A549 (cell line): ENCODE measurements at places on chromosomes 12 and 14. TPM values are rescaled to one million over a fixed set of nuclear protein-coding genes. Genes with fewer than 3 reads are reported as not detected.
A peak's percentile ranks its signal among the peaks of the same experiment; 100 is the strongest.

CCDC60 gene
- not detected in 3 replicates for polyA plus RNA-seq

GNB3 gene
- 2.3 to 3.7 TPM (median 2.7 TPM) in 3 replicates for polyA plus RNA-seq

TMCC3 gene
- polyA plus RNA-seq: 0.42 to 0.57 TPM (median 0.50 TPM) in 3 replicates

PLEKHD1 gene
- polyA plus RNA-seq: 0.03 to 0.05 TPM (median 0.04 TPM) in 3 replicates

KCNJ8 gene
- polyA plus RNA-seq: 0.60 to 0.79 TPM (median 0.68 TPM) in 3 replicates

SLCO1B3 gene
- polyA plus RNA-seq: 19.9 to 25.6 TPM (median 21.3 TPM) in 3 replicates

SPIC gene
- polyA plus RNA-seq: not detected in 3 replicates

FOXM1 gene
- polyA plus RNA-seq: 84.0 to 84.2 TPM (median 84.2 TPM) in 3 replicates

KRT73 gene
- not detected in 3 replicates for polyA plus RNA-seq

STAC3 gene
- 0.43 to 0.59 TPM (median 0.54 TPM) in 3 replicates for polyA plus RNA-seq

EML5 gene
- polyA plus RNA-seq: 0.44 to 0.86 TPM (median 0.54 TPM) in 3 replicates

DLK1 gene
- 0.06 to 0.08 TPM in 2 of 3 replicates, not detected in the other for polyA plus RNA-seq

DNA sequence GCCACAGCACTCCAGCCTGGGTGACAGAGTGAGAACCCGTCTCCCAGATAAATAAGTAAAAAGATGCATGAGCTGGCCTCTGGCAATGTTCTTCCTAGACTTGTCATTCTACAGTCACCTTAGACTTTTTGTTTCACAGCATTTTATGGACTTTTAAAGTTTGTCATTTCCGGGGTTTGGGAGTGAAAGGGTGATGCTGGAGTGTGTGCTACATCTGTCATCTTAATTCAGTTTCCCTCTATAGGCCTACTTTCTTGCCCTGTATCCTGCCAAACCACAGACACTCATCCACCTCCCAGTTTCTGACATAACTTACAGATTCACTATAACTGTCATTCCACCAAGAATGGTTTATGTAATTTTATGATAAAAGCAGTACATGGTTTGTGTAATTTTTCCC, 166.7 kb upstream of the PARP11 start:
- DNase-seq: no peak

GRCh38 chr12:117875744-117876435, 92.9 kb downstream of the KSR2 start:
- DNase-seq: no peak

- no peak for DNase-seq
These were observed 190.8 kb upstream of the CNOT2 start for GRCh38 chr12:70052476-70052875.

DNA sequence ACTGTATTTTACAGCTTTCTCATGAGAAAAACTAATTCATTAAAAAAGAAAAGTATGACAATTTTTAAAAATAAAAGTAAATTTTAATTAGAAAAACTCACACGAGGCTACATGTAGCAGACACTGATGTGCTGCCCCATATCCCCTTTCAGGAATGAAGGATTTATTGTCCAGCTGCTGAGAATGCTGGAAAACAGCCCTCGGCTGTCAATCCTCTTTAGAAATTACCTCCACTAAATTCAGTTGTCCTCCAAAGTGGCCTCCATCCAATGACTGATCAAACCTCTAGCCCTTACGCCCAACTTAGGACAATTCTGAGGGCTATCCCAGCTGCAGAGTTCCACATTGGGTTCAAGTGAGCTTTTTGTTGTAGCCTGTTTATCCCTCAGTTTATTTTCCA, 29.8 kb upstream of the AP4S1 start:
- no peak for DNase-seq

DNA sequence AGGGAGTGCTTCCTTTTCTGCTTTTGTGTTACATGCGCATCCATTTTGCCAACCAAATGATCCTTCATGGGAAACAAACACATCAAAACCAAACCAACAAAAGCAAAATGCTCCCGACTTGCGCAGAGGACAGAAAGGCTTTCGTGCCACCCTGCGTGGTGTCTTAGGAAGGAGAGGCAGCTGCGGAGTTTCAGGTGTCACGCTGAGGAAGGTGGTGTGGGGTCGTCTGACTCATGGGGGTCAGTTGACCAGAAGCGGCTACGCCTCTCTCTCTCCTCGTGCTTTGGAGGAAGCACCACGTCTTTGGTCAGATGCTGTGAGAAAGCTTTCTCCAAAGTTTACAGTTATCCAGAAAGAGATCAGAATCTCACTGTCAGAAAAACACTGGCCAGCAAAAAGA, 7.9 kb downstream of the EMP1 start:
- DNase-seq: no peak

DNA sequence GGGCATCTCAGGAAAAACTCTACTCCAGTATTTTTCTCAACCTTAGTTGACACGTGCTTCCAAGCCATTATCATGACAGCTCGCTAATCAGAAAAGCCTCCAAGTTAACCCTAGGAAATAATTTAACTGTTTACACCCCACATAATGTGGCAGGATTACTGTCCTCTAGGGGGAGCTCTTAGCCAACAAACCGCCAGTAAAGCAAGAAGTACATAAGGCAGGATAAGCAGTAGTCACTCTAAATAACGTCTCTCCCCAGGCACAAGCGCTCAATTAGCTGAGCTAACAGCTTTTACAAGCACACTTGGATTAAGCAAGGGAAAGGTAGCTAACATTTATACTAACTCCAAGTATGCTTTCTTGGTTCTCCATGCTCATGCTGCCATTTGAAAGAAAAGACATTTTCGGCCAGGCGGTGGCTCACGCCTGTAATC, 22.8 kb downstream of the APOBEC1 start:
- peak; percentile 59 for DNase-seq

GRCh38 chr14:58138714-58139482, 13.1 kb downstream of the ARMH4 start:
- no peak for DNase-seq

DNA sequence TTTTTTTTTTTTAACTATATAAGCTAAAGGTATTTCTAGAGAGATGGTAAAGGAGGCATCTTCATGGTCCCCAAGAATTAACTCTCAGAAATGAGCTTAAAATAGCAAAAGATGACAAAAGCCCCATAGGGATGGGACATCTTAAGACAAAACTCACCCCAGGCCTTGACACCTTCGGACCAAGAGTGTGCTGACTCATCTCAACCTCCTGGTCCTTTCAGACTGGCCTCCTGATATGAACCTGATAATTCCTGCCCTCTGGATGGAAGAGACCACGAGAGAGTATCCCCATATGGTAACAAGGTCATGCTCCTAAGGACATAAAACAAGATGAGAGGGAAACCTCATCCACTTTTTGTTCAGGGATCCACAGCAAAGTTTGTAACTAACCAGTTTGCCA, 8.4 kb upstream of the GMFB start:
- DNase-seq: no peak

DNA sequence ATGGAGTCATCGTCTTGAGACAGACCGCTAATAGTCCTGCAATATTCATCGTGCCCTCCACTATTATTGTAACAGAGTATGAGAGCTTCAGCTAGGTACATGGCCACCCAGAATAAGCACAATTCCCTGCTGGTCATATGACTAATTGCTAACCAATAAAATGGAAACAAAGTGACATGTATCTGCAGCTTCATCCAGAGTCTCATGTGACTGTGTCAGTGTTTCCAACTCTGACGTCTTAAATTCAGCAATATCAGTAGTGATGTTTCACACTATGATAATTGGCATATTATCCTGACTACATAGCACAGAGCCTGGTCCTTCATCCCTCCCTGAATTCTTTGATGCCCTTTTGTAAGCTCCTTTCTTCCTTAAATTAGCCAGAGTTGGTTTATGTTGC, 167.4 kb downstream of the RPS29 start:
- no peak for DNase-seq

GRCh38 chr12:109735825-109736551, 22.4 kb downstream of the FAM222A start:
- no peak for DNase-seq

DNA sequence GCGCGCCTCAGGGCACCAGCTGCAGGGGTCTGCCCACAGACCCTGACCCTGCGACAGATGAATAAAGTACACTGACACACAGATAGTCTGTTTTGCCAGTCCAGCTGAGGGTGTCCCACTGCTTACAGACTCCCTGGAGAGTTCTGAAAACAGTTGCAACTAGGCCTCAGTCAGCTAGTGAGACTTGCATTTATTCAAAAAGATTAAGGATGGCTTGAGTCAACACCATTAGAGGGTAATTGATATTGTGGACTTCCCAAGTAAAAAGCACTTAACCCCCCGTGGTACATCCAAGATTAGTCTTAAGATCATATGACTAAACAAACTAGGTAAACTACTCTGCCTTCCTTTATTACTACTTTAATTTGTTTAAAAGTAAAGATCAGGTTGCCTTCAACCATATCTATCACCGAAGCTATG, 11.1 kb upstream of the PSEN1 start:
- no peak for DNase-seq

GRCh38 chr14:41899416-41899815, 292.7 kb downstream of the LRFN5 start:
- DNase-seq: no peak

GRCh38 chr14:100111931-100112704, 46.9 kb downstream of the EVL start:
- no peak for DNase-seq

DNA sequence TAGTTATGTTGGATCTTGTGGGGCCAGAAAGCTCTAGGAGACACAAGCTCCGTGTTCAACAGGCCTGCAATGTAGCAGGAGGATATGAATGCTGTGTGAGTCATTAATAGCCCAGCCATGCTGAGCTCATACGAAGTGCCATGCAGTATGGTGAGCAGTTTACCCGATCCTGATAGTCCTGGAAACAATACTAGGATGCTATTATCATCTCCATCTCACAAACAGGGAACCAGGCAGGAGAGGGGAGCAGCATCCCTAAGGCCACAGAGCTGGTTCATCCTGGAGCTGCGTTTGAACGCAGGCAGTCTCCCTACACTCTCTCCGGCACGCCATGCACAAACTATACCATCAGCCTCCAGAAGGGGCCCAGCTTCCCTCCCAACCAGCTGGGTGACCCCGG, 20.5 kb downstream of the TTC7B start:
- DNase-seq: no peak

GRCh38 chr12:94262228-94263010, 114.0 kb downstream of the PLXNC1 start:
- peak; percentile 38 for DNase-seq

- no peak for DNase-seq
These were observed 13.3 kb downstream of the CPM start for GRCh38 chr12:68919581-68920239.

DNA sequence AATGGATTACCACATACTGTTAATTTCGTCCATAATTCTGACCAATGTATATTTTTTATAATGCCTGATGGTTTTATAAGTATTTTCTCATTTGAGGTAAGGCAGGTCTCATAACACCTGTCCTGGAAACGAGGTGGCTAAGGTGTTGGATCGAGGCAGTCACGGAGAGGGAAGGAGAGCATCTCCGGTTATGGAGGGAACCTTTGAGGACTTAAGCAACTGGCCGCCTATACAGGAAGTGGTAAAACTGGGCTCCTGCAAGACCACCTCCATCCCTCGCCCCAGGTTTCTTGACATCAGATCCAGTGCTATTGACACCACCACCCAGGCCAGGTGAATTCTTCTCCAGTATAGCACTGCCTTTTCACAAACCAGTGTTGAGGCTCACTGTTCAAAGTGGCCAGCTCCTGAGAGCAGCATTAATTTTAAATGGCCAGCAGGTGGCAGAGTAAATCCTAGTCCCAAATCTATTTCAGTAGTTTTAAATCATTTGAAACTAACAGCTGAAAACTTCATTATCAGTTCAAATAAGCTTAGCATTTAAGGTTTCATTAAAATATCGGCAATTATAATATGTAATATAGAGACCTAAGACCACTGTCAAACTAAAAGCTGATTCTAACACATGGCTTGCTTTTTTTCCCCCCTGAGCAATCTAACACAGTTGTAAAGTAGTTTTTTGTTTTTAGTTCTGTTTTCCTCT, 100.8 kb downstream of the PPM1A start:
- DNase-seq: peak; percentile 56

DNA sequence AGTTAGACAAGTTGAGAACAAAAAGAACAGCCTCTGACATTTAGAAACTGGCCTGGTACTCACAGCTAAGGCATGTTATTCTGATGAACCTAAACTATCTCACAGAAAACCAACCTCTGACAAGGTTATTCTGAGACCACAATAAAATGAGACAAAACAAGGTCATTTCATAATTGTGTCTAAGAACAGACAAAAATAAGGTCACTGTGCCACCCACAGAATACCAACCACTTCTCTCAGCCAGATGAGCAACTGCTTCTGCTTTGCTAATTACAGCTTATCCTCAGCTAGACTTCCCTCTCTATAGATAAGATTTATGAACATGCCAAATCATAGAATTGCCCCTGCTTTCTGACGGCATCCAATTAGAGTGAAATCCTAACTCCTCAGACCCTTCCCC, 52.2 kb upstream of the CRACR2A start:
- DNase-seq: no peak

- no peak for DNase-seq
These were observed 50.1 kb downstream of the KIAA0586 start for GRCh38 chr14:58477653-58478052.

DNA sequence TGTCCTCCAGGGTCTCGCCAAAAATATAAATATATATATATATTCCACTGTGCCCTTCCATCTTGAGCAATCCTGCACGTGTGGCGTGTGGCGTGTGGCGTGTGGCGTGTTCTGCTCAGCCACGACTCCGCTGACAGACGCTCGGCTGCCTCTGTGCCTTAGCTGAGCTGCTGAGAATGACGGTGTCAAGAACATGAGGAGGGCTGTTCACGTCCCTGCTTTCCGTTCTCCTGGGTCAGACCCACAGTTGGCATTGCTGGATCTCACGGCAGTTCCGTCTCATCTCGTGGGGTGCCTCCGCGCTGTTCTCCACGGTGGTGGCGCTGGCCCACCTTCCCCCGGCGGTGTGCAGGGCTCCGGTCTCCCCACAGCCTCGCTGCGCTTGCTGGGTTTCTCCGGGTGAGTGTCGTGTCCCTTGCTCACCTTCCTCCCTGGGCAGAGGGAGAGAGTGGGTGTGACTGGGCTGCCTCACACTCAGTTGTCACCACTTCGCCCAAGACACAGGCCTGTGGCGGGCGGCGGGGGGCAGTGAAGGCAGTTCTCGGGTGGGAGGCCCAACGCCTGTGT, 9.4 kb downstream of the GPR132 start:
- DNase-seq: no peak

GRCh38 chr12:83082690-83083276, 396.1 kb downstream of the TMTC2 start:
- DNase-seq: no peak

- DNase-seq: peak; percentile 48
These were observed 17.0 kb downstream of the ZDHHC22 start for GRCh38 chr14:77124345-77125280.
